ENCODE measurements at places on chromosomes 4 and X.

GRCh38 chr4:3317011-3317655 lies 24.3 kb downstream of the RGS12 start:
- DNase-seq, result no peak

GRCh38 chrX:42597481-42597880 lies 180.5 kb downstream of the PPP1R2C start:
- no peak for DNase-seq

DNA sequence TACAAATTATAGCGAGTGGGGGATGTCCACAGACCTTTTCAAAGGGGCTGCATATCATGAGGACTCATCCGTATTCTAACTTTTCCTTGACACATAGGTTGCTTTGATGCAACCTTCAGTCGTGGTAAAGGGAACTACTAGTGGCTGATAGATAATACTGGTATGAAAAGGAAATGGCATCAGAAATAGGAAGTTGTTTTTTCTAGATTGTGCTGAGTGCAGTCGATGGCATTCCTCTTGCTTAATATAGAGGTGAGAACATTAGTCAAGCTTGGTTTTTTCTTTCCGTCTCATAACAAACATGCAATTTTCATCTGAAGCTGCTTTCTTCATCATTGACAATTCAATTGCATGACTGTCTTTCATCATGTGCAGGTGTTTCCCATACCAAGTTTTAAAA lies 16.6 kb downstream of the ENPEP start:
- no peak for DNase-seq

DNA sequence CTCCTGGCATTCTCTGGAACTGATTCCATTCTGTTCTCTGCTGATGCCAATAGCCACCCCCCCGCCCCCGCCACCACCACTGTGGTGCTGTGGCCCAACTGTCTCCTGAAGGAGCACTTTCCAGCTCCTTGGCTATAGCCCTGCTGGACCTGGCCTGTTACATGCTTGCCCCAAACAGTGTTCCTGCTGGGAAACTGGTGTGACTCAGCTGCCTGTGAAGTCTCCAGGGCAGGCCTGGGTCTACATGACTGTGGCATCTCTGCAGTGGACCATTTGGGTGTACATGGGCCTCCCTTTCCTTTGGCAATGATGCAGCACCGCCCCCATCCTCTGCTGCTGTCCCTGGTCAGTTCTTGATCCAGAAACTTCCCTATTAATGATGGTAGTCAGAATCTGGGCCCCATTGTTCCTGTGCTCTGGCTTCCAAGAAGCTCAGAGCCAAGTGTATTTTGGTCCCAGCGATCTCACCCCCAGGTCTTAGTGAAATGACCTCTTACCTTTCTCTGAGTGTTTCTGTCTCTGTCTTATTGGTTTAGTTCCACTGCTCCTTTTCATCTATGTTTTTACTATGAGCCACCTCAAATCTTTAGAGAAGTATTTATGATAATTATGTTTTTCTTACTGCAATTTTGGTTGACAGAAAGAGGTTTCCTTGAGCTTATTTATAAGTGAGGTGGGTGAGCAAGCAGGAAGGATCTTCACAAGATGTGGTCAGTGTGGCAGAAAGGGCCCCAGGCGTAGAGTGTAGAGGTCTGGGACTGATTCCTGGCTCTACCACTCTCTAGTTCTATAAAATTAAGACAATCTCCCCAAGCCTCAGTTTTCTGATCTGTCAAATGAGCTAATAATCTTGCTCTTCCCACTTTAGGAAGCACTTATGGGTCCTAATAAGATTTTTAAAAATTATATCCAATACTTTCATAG lies 210.7 kb upstream of the EOLA2 start:
- DNase-seq, result no peak

GRCh38 chr4:23782778-23783437 lies 106.9 kb downstream of the PPARGC1A start:
- DNase-seq, result no peak

DNA sequence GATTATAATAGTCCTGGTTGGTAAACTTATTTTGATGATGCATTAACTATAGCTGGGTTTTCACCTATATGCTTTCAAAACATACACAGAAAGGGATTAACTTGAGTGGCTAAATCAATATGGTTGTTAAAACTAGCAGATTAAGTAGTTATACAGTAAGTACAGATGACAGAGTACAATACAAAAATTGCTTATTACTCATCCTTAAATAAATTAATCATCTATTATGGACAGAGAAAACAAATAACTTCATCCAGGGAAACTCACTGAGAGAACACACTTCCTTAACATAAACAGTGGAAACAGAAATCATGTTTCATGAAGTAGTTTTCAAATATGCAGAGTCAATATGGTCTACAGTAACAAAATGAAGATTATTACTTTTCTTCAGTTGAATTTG lies 133.4 kb downstream of the AREG start:
- DNase-seq, result no peak

DNA sequence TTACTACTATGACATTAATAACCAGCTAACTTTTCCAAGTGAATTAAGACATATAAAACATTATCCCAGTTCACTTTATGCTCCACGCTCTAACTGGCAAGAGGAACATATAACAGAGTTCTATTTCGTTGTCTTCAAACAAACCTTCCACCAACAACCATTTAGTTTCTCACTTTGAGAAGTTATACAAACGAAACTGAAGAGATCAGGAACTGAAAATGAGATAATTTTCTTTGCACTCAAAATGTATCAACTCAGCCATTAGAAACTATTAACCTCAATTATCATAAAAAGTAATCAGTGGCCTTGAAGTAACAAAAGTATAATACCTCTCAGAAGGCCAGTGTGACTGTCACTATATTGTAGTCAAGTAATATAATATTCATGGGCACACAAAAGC lies 70.1 kb downstream of the CHM start:
- DNase-seq, result no peak

DNA sequence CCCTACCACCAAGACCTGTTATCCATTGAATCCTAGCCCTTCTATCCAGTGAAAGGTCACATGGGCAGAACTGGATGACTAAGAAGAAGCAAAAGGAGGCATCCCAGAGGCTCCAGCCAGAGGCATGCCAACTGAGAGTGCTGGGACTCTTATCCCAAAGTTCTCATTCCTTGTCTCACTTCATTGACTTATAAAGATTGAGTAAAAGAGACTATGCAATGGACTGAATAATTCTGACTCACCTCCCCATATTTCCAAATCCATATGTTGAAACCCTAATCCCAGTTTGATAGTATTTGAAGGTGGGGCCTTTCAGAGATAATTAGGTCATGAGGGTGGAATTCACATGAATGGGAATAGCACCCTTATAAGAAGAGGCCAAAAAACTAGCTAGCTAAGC lies 131.4 kb downstream of the COL25A1 start:
- no peak for DNase-seq

Data from stimulated activated CD8-positive, alpha-beta memory T cell treated with anti-CD3 and anti-CD28 coated beads, Interleukin-7, amount 100 ng/mL, for 4 hours (primary cell).